ENCODE measurements at places on chromosomes 1 and 21.

GRCh38 chr1:194347200-194347599 is 1160.8 kb upstream of the B3GALT2 start:
- no peak for DNase-seq

DNA sequence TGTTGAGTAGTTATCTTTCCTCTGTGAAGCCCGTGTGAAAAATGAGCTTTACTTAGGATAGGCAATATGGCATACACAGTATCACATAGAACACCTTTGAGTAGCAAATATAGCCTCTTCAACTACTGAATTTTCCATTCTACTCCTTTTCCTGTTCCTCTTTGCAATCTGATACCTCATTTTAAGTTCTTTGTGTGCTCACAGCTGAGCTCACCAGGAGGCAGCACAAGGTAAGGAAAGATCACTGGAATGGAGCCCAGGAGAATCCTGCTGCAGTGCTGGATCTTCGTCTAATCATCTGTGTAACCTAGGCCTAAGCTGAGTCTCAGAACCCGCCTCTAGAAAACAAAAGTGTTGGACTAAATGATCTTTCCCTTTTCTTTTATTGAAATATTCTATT is 171.0 kb downstream of the LRRC40 start:
- no peak for DNase-seq

- DNase-seq, result no peak
Measured at GRCh38 chr1:237975903-237976302, 85.2 kb upstream of the ZP4 start.

GRCh38 chr1:1432951-1433803 is 2.3 kb upstream of the VWA1 start:
- DNase-seq, result no peak

DNA sequence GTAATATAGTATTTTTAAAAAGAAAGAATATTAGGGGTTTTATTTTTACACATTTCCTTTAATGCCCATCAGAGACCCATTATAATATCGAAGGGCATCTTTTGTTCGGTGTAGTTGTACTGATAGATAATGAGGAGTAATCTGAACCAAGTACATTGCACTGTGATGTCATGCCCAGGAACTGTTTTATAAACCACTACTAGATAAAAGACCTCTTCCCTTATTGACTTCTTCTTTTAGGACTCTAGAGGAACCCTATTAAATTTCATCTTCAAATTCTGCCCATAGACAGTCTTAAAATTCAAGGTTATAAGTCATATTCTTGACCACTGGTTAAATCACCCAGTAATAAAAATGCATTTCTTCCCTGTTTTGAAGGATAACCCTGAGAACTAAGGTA is 206.5 kb downstream of the NRIP1 start:
- no peak for DNase-seq

DNA sequence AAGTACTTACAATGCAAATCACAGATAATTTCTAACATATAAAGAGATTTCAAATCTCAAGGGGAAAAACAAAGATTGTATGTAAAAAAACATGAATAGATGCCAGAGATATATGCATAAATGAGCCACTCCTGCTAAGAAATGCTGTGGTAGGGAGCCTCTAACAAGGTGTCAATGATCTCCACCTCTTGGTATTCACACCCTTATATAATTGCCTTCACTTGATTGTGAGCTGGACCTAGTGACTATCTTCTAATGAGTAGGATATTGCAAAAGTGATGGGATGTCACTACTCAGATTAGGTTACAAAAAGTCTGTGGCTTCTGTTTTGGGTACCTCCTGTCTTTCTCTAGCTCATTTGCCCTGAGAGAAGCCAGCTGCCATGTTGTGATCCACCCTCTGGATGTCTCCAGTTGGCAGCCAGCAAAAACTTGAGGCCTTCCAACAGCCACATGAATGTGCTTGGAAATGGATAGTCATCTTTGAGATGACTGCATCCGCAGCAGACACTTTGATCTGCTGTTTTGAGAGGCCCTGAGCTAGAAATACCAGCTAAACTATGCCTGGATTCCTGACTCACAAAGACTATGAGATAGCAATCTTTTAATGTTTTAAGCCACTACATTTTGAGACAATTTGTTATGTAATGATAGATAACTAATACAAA is 196.1 kb upstream of the FGGY start:
- DNase-seq, result no peak

- no peak for DNase-seq
Measured at GRCh38 chr1:31326461-31326860, 29.6 kb downstream of the ZCCHC17 start.
